ENCODE measurements at places on chromosomes 2 and 18. TPM values are rescaled to one million over a fixed set of nuclear protein-coding genes. Genes with fewer than 3 reads are reported as not detected.

Gene STK36
- 15.4 TPM for total RNA-seq

Gene COL4A3
- 0.18 TPM for total RNA-seq

Gene ADGRF3
- total RNA-seq = under 0.01 TPM

Gene IGFBP5
- total RNA-seq = 928 TPM

Gene TEX44
- total RNA-seq = not detected

Gene VAMP5
- total RNA-seq = 32.8 TPM

Gene PER2
- 2.8 TPM for total RNA-seq

Gene SLC4A3
- total RNA-seq = 2.1 TPM

Gene ACMSD
- total RNA-seq = under 0.01 TPM

Gene COLEC11
- 0.57 TPM for total RNA-seq

Gene GKN2
- total RNA-seq = not detected

Gene C1D
- total RNA-seq = 12.5 TPM

Gene MREG
- total RNA-seq = 0.71 TPM

Gene NEU4
- total RNA-seq = not detected

Gene ARMC9
- total RNA-seq = 72.9 TPM

Gene SP110
- 2.7 TPM for total RNA-seq

Gene DYSF
- total RNA-seq = 0.65 TPM

Gene REL
- total RNA-seq = 2.7 TPM

Gene AQP12A
- total RNA-seq = not detected

Gene CXCR4
- 0.92 TPM for total RNA-seq

Gene MATN3
- total RNA-seq = 1.5 TPM

Gene HOXD13
- total RNA-seq = 0.09 TPM

Gene SOX11
- under 0.01 TPM for total RNA-seq

Gene RBKS
- total RNA-seq = 1.6 TPM

Gene ADAM23
- 8.2 TPM for total RNA-seq

Gene CCDC121
- total RNA-seq = 1.3 TPM

Gene LYPD1
- total RNA-seq = 3.9 TPM

Gene HADHA
- 128 TPM for total RNA-seq

Gene CPLX4
- not detected for total RNA-seq

Gene TMEM198
- total RNA-seq = 1.3 TPM

Gene LRP2
- not detected for total RNA-seq

Gene PARD3B
- 19.1 TPM for total RNA-seq

Gene PDE11A
- under 0.01 TPM for total RNA-seq

Gene IL1R2
- 1.7 TPM for total RNA-seq

Gene CSRNP3
- 0.57 TPM for total RNA-seq

Gene AMER3
- not detected for total RNA-seq

Gene EML6
- 1.8 TPM for total RNA-seq

Gene ZC3H15
- total RNA-seq = 60.2 TPM

Gene RNF152
- total RNA-seq = 10.5 TPM

Gene LTBP1
- total RNA-seq = 434 TPM

Gene GPBAR1
- 0.37 TPM for total RNA-seq

Gene RFX8
- 2.0 TPM for total RNA-seq

Gene MC4R
- total RNA-seq = not detected

Gene DOCK10
- total RNA-seq = 7.8 TPM

Gene MAL
- total RNA-seq = not detected

Gene ERFE
- total RNA-seq = 7.3 TPM

Gene UGT1A8
- 0.71 TPM for total RNA-seq

Data from smooth muscle cell of bladder (primary cell).